ENCODE measurements at places on chromosomes 3 and 15.

- DNase-seq, result no peak
Observed at GRCh38 chr3:116579840-116580239, 129.7 kb upstream of the TUSC7 start.

GRCh38 chr3:190084983-190085382 lies 35.7 kb downstream of the P3H2 start:
- no peak for DNase-seq

DNA sequence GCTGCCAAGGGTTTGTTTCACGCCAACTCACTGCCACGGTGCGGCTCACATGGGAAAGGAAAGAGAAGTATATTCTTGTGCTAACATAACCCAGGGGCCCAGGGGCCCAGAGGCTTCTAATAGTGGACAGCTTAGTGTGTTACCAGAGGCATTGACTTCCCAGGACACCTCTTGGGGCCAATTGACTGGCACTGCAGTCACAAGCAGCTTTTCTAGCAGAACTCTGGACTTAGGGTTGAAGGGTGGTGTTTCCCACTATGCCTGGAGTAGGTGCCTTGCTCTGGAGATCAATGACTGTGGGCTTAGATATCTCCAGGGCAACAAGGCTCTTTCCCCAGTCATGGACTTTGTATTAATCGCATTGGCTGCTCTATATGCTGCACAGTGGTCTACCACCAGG lies 172.7 kb upstream of the KBTBD8 start:
- DNase-seq, result no peak

DNA sequence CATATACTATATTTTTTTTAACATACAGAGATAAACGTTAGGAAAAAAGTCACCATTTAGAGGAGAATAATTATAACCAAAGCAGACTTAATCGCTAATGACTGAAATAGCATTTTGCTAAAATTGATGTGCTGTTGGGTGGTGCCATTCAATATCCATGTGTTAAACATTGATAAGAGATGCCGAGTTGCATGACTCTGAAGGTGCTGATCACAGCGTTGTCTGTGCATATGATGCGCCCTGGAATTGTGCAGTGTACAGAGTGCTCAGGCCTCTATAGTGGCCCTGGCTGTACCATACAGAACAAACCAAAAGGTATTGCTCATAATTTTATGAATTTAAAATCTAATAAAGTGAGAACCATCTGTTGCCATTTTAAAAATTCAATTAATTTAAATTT lies 168.3 kb downstream of the MEIS2 start:
- no peak for DNase-seq

DNA sequence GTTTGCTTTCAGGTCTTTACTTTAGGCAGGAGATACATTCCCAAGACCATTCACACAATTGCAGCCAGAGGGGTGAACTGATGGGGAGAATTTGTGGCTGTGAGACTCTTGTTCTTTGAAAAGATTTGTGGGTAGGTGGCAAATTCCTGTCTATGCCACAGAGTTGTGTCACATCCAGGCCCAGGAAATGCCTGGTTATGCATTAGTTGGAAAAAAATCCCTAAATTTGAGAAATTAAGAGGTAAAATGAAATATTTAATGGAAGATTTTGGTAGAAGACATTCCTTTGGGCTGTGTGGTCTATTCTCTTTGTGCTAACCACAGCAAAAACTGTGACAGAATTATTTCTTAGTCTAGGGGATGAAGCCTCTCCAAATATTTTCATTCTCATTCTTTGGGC lies 28.8 kb downstream of the SAMMSON start:
- DNase-seq, result no peak
